ENCODE measurements at places on chromosomes 1 and 21.

GRCh38 chr1:60936163-60936562, 146.2 kb upstream of the NFIA start:
- no peak for DNase-seq

DNA sequence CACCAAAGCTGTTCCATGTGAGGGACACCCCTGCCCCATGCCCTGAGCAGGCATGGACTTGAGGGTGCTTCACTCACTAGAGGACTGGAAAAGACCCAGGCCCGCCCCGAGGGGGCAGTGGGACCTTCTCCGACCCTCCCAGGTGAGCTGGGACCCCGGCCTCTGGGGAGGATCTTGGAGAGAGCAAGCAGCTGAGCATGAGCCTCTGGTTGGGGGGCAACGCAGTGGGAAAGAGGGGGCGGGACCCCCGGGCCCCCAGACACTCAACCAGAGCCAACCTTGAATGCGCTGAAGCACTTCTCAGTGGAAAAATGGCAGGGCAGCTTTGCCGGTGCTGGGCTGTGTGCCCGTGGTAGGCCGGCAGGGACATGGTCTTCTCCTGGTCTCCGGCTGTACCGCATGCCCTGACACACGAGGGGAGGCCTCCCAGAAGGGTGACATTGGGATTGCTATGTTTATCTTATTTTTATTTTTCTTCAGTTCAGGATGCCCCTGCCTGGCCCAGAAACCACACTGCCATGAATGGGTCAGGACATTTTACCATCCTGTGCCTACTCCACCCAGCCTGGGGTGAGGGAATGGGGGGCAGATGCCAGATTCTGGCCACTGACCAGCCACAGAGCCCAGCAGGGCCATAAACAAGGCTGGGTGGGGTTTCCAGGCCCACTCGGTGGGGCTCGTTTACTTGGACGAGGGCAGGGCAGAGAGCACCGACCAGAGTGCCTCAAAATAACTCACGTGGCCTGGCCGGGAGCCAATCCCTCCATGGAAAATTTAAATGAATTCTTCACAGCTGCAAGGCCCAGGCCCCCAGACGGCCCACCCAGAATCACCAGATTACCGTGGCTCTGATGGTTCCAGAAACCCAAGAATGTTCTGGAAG, 17.2 kb upstream of the LAPTM5 start:
- DNase-seq: no peak

DNA sequence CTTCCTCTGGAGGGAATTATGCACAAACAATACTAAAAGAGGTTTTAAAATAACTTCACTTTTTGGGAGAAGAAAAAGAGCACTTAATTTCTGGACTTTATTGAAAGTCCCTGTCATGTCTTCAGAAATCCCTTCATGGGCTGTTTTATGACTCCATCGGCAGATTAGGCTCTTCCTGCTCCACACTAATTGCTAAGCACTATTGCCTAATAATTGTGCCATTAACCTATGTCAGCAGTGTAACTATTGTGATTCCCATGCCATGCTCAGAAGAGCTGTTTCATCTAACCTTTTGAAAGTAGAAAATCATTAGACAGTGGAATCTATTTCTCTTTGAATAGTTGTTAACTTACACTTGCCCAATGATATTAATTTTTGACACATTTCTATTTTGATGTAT, 489.3 kb upstream of the RUNX1 start:
- DNase-seq: no peak

DNA sequence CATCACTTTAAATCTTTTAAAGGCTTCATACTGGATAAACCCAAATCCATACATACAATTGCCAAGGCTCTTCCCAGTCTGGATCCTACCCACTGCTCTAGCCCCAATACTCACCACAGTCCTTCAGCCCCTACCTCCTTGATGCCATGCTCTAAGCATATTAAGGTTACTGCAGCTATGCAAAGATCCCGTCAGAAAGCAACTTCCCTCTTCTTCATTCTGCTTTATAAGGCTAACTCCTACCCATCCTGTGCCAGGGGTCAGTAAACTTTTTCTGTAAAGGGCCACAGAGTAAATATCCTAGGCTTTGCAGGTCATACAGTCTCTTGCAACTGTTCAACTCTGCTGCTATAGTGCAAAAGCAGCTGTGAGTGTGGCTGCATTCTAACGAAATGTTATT, 34.3 kb upstream of the MTF1 start:
- DNase-seq: no peak

DNA sequence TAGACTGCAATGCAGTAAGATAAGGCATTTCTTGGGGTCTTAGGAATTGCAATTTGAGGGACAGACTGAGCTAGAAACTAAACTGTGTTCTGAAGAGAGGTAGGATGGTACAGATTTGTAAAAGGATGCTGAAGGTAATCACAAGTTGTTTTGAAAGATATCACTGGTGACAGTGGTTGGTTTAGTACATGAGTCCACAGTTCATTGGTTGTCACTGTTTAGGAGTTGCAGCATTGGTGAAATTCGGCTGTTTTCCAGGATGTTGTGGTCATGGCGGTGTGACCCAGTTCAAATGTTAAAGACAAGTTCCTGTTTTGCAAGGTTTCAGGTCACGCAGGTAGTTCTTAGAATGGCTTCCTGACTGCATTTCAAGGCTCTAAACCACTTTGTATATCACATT, 292.8 kb upstream of the B3GALT2 start:
- no peak for DNase-seq

- no peak for DNase-seq
Measured at GRCh38 chr1:204471687-204472086, 22.9 kb downstream of the PIK3C2B start.

- no peak for DNase-seq
Measured at GRCh38 chr1:51621161-51621560, 4.3 kb downstream of the OSBPL9 start.

DNA sequence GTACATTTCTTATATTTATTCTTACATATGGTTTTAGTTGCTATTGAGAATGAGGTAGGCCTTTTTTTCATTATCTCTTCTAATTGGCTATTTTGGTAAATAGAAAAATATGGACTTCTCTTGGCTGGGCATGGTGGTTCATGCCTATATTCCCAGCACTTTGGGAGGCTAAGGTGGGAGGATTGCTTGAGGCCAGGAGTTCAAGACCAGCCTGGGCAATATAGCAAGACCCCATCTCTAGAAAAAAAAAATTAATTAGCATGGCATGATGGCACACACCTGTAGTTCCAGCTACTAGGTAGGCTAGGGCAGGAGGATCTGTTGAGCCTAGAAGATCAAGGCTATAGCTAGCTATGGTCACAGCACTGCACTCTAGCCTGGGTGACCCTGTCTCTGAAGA, 3.2 kb downstream of the ZNF684 start:
- DNase-seq: no peak

DNA sequence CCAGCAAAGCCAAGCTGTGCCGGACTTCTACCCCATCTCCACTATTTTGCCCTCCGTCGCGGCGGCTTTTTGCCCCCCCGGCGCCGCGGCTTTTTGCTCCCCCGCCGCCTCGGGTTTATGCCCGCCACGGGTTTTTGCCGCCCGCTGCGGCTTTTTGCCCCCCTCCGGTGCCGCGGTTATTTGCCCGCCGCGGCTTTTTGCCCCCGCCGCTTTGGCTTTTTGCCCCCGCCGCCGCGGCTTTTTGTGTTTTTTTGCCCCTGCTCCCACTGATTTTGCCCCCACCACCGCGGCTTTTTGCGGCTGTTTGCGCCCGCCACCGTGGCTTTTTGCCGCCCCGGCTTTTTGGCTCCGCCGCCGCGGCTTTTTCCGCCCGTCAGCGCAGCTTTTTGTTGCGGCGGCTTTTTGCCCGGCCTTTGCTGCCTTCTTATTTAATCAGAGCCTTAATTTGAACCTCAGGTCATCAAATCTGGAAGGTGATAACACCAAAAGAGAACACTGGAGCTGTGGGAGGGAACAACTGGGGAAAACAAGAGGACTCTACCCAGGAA, 106.0 kb downstream of the TPTE start:
- DNase-seq: no peak

- no peak for DNase-seq
Measured at GRCh38 chr1:2212274-2212531, 15.9 kb upstream of the SKI start.

DNA sequence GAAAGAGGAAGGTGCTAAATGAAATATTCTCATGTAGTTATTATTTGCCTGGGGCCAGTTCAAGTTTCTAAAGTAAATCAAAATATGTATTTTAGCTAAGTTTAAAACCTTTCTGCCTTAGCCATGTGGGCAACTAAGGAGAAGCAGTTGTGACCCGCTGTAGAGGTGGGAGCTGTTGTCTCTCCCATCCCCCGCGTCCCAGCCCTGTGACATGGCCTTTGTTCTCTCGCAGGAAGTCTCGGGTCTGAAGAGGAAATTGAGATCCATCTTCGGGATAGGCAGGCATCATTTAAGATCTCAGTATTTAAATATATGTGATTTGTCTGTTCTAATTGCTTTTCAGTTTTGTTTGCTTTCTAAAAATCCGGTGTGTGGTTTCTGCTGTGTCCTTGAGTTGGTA, 121.5 kb downstream of the CAMTA1 start:
- DNase-seq: no peak

DNA sequence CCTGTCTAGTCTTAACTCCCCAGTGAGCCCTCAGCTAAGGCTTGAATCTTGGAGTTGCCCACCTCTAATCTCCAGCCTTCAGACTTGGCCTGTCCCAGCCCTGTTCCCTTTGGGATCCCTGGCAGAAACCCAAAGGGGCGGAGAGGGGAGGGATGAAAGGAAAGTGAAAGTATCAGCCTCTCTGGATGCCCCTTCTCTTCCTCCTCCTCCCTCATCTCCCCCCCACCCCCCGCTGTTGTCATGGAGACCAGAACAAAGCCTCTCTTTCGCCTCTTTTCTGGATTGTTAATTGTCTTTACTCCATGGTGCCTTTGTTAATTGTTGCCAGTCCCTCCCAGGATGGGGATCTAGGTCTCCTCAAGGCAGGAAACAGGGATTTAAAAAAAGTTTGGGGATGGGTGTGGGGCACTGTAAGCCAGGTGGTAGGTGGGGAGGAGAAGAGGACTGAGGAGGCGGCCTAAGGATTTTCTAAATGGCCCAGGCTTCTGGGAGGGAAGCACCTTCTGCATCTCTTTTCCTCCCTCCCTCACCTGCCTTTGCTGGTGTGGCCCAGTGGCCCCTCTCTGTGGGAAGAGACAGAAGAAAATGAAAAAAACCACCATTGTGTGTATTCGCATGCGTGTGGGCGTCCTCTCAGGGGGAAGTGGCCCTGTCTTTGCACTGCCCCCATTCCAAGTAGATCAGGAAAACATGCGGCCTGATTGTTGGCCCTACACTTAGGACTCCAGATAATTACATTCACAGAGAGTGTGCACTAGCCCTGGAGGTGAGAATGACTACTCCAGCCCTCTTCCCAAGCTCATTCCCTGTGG, 7.5 kb upstream of the SOX13 start:
- DNase-seq: no peak

DNA sequence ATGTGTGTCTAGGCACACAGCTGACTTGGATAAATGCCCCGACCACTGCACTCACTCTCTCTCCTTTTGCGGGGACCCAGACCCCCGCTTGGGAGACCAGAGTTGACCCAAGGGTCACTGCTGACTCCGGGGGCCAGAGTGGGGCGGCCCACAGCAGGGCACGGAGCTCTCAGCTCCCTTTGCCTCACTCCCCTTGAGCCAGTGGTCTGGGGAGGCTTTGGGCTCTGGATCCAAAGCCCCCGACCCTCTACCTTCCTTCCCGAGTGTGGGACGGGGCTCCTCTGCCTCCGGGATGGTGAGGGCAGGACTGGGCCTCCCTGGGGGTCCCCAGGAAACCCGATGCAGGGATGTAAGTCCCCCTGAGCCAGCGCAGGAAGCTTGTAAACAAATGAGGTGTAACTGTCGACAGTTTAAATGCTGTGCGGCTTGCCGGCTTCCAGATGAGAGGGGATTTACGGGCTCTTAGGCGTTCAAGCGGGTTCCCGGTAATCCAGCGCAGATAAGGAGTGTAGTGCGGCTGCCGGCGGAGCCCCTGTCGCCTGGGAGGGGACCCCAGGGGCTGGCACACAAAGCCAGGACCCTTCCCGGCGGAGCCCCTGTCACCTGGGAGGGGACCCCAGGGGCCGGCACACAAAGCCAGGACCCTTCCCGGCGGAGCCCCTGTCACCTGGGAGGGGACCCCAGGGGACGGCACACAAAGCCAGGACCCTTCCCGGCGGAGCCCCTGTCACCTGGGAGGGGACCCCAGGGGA, 7.4 kb downstream of the ACTRT2 start:
- no peak for DNase-seq

DNA sequence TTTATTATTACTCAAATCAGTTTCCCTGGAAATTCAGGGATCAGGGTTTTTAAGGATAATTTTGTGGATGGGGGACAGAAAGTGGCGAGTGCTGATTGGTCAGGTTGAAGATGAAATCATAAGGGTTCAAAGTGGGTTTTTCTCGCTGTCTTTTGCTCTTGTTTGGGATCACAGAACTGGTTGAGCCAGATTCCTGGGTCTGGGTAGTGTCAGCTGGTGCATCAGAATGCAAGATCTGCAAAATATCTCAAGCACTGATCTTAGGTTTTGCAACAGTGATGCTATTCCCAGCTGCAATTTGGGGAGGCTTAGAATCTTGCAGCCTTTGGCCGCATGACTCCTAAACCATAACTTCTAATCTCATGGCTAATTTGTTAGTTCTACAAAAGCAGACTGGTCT, 9.3 kb downstream of the CHI3L2 start:
- no peak for DNase-seq

DNA sequence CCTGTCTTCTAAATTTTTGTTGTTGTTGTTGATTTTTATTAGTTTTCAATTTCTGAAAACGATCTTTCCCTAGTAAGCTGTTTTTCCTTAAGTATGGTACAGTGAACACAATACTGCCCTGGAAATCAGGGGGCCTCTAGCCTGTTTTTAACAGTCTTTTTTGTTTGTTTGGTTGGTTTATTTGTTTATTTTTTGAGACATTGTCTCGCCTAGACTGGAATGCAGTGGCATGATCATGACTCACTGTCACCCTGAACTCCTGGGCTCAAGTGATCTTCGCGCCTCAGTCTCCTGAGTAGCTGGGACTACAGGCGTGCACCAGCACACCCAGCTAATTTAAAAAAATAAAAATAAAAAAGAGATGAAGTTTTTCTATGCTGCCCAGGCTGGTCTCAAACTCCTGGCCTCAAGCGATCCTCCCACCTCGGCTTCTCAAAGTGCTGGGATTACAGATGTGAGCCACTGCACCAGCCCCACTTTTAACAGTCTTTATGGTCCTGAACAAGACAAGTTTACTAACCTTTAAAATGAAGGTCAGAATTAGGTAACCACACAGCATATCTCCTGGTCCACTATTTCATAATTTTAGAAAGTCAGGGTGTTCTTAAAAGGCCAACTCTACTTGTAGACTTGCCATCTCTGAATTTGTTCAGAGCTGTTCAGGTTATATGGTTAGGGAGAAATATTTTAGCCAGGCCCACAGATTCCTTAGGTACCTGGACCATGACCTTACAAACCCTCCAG, 35.4 kb downstream of the TBCE start:
- no peak for DNase-seq

GRCh38 chr1:195608883-195609282, 999.4 kb downstream of the KCNT2 start:
- no peak for DNase-seq

DNA sequence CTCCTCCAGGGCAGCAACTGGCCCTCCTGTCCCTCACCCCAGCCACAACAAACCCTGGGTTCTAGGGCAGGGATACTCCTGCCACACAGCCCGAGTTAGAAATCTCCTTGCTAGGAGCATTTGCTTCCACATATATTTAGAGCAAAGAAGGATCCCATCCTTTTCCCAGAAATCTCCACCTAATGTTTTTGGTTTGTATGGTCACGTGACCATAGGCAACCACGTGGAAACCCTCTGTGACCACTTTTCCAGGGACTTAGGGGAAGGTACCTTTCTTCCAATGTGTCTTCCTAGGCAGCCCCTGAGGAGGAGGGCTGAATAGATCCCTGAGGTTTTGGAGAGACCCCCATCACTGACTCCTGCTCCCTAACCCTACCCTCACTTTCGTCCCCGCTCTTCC, 25.5 kb downstream of the VANGL2 start:
- DNase-seq: no peak
